ENCODE measurements at places on chromosomes 6 and 20. TPM values are rescaled to one million over a fixed set of nuclear protein-coding genes. Genes with fewer than 3 reads are reported as not detected.

DNA sequence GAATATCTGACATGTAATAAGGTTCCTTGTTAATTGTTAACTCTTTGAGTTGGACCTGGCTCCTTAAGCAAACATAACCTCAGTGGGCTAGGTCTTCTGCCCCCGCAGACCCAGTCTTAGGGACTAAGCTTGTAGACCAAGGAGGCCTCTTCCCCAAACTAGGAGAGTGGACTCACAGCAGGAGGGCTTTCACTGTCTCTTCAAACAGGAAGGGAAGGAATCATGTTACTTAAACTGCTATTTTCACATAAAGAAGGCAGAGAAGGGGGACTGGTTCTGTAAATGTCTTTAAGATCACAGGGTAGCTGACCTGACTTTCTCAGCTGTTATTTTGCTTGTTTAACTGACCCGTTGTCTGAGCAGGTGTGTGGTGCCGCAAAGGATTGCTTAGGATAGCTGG lies 34.9 kb upstream of the PRDM1 start:
- H3K4me1 ChIP-seq: no peaks in the 10 kb centered on the region
- H3K36me3 ChIP-seq: peaks cover 6% of the 10 kb centered on the region
- H3K27me3 ChIP-seq: no peaks in the 10 kb centered on the region
- no peak overlapping the region for H3K27ac ChIP-seq

GRCh38 chr20:44990425-44990824 lies 24.1 kb downstream of the STK4 start:
- H3K36me3 ChIP-seq: peaks cover 14% of the 10 kb centered on the region
- H3K4me1 ChIP-seq: peaks cover 19% of the 10 kb centered on the region
- H3K27ac ChIP-seq: peak overlapping the region; percentile 67

- H3K27me3 ChIP-seq: no peaks in the 10 kb centered on the region
- no peak overlapping the region for H3K4me3 ChIP-seq
- H3K4me1 ChIP-seq: peaks cover 54% of the 10 kb centered on the region
- H3K27ac ChIP-seq: peak overlapping the region; percentile 46
- peaks cover 4% of the 10 kb centered on the region for H3K36me3 ChIP-seq
Observed at GRCh38 chr20:23149623-23150279, 63.6 kb upstream of the CD93 start.

Gene ADGRG6
- 28.8 TPM for total RNA-seq

GRCh38 chr6:109486068-109486467 lies 3.0 kb upstream of the ZBTB24 start:
- peak; percentile 49 for DNase-seq
- H3K4me1 ChIP-seq: peaks cover 5% of the 10 kb centered on the region
- H3K27me3 ChIP-seq: no peaks in the 10 kb centered on the region
- peaks cover 18% of the 10 kb centered on the region for H3K36me3 ChIP-seq

- no peak overlapping the region for H3K27ac ChIP-seq
- peaks cover 16% of the 10 kb centered on the region for H3K4me1 ChIP-seq
- no peak overlapping the region for H3K4me3 ChIP-seq
- peaks cover 17% of the 10 kb centered on the region for H3K27me3 ChIP-seq
Observed at GRCh38 chr6:166636934-166637333, 9.9 kb upstream of the RPS6KA2 start.

Gene PTPRT
- not detected for total RNA-seq

Measured in MCF 10A (cell line).